Skin of body (tissue), 3 donors: ENCODE measurements at places on chromosomes 6 and 20. TPM values are rescaled to one million over a fixed set of nuclear protein-coding genes. Genes with fewer than 3 reads are reported as not detected.

GRCh38 chr6:16183187-16183664 is 54.3 kb downstream of the MYLIP start:
- peak; percentile 91 for DNase-seq

DNA sequence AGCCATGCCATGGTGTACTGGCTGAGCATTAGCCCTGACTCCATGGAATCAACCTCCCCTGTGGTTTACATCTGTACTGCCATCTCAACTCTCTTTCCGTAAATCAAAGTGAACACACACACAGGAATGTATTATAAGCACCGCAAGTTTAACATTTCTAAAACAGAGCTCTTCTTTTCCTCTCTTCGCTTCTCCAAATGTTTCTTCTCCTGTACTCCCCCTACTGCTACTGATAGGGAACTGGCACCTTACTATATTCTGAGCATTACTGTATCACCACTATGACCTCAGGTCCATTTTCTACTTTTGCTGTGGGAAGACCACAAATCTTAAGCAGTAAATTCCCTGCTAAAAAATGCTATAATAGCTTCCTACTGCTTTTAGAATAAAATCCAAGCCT is 101.2 kb downstream of the NUS1 start:
- DNase-seq, result no peak

- DNase-seq, result no peak
Measured at GRCh38 chr20:22729180-22729579, 144.8 kb upstream of the FOXA2 start.

The GHRH gene
- not detected for total RNA-seq

The BPIFB4 gene
- total RNA-seq, result not detected

- DNase-seq, result no peak
Measured at GRCh38 chr20:38275815-38276550, 15.4 kb upstream of the KIAA1755 start.

The NAPB gene
- total RNA-seq, result 18.9 TPM

DNA sequence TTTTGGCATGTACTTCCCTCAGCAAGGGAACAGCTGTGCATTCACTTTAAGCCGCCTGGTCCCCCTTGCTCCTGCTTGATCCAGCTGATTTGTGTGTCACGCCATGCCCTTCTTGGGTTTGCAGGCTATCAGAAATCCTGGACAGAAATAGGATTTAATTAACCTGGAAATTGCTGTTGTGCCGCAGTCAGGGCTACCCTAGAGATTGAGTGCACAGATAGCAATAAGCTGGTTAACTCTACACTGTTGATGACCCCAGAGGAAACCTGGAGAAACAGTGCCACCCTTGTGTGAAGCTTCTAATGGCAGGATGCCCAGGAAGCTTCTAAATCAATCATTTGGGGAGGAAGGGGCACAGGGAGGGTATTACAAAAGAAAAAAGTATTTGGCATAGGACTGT is 199.0 kb downstream of the JARID2 start:
- DNase-seq, result no peak

DNA sequence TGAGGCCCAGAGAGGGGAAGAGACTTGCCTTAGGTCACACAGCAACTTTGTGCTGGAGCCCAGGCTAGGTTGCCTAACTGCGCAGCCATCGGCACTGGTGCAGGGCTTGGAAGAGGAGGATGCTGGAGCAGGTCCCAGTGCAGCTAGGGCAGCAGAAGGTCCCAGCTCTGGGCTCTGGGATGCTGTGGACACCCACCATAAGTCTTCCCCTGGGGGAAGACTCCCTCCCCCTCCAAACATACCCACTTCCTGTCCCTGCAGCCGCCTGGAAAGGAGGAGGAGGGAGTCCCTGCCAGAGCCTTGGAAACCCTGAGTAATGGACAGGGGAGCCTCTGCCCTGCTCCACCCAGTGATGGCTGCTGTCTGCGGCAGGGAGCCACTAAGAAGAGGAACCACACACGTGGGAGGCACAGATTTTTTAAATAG is 93.6 kb downstream of the NCR2 start:
- no peak for DNase-seq

The OR5V1 gene
- not detected for total RNA-seq

The MUC21 gene
- total RNA-seq, result not detected

- no peak for DNase-seq
Measured at GRCh38 chr20:21141825-21142224, 15.9 kb downstream of the KIZ start.

- DNase-seq, result no peak
Measured at GRCh38 chr20:3174442-3175261, 1.3 kb upstream of the LZTS3 start.

The SLC25A27 gene
- total RNA-seq, result 20.7 TPM

DNA sequence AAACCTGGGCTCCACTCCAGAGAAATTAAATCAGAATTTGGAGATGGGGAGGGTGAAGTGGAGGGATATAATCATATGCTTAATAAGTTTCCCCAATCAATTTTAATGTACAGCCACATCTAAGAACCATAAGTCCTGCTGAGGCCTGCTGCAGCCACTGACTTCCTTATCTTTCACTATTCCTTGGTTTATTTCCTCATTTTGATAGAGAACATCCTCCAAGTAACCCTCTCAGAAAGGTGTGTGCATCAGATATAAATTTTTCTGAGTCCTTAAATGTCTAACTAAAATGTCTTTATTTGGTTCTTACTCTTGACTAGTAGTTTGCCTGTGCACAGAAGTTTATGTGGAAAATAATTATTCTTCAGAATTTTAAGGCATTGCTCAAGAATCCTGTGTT is 23.7 kb upstream of the SIRT5 start:
- DNase-seq, result no peak

DNA sequence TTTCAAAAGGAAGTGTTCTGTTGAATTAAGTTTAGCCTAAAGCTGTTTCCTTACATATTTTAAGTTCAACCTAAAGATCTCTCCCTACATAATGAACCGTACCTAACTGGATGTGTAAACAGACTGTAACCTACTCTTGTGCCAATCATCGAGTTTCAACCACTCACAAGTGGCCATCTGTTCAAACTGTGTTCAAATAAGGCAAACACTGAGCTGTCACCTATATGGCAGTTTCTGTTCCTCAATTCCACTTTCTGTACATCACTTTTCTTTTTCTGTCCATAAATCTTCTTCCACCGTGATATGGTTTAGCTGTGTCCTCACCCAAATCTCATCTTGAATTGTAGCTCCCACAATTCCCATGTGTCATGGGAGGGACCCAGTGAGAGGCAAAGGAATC is 428.6 kb downstream of the HACE1 start:
- no peak for DNase-seq

The CLIC5 gene
- total RNA-seq, result 4.0 TPM

GRCh38 chr6:112665114-112665513 is 318.0 kb downstream of the RFPL4B start:
- peak; percentile 30 for DNase-seq
